ENCODE measurements at places on chromosomes 4 and X. TPM values are rescaled to one million over a fixed set of nuclear protein-coding genes. Genes with fewer than 3 reads are reported as not detected.

The GAGE10 gene
- total RNA-seq, result not detected

The GLRA2 gene
- total RNA-seq, result not detected

The EGF gene
- 0.48 TPM for total RNA-seq

The ARAP2 gene
- 64.2 TPM for total RNA-seq

The IQCM gene
- not detected for total RNA-seq

The SMIM20 gene
- total RNA-seq, result 26.5 TPM

The CXCL3 gene
- 4.1 TPM for total RNA-seq
